ENCODE measurements at places on chromosomes 13 and 19.
A peak's percentile ranks its signal among the peaks of the same experiment; 100 is the strongest.

- no peak for DNase-seq
Measured at GRCh38 chr19:18607226-18608101, 865 bp upstream of the CRLF1 start.

DNA sequence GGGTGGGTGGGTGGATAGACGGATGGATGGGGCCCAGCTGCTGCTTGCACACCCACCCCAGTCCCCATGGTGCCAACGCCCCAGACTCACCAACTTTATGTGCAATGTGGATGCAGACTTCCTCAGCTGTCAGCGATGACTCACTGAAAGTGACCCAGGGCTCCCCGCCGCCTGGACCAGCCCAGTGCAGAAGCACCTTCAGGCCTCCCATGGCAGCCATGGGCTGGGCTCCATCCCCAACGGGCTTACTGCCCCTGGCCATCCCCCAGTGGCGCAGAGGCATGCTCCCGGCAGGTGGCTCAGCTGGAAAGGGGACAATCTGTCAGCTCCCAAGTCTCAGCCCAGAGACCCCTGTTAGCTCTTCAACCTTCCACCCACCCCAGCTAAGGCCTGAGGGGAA lies 2.2 kb downstream of the TYK2 start:
- DNase-seq, result no peak

DNA sequence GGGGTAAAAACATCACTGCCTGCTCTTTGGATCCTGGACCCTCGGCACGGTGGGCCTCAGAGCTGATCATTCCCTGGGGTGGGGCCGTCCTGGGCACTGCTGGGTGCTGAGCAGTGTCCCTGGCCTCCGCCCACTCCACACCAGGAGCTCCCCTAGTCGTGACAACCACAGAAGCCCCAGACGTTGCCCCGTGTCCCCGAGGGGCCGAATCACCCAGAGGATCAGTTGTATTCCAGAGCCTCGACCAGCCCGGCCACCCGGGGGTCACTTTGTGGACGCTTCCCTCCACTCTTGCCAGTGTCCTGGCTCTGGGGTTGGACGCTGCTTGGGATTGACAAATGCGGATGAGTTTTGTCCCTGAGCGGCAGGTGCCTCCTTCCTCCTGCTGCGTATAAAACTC lies 10.2 kb downstream of the C2CD4C start:
- no peak for DNase-seq

DNA sequence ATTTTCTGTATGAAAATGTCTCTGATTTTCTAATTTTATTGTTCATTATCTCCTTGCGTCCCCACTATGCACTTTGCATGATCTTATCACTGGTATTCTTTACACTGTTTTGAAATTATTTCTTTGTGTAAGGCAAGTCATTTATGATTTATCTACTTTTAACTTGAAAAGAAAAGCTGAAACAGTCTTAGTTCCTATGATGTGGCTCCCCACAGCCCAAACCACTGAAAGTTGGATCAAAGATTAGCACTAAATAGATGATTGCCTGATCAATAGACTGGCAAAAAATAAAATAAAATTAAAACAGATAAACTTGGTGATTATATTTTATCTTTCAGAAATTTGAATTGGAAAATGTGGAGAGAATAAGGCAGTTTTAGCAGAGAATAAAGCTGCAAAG lies 1101.9 kb downstream of the PCDH9 start:
- no peak for DNase-seq

GRCh38 chr13:99311748-99312492 lies 4.7 kb upstream of the GPR183 start:
- DNase-seq, result no peak

GRCh38 chr13:40206241-40207000 lies 460.0 kb downstream of the FOXO1 start:
- peak; percentile 71 for DNase-seq

DNA sequence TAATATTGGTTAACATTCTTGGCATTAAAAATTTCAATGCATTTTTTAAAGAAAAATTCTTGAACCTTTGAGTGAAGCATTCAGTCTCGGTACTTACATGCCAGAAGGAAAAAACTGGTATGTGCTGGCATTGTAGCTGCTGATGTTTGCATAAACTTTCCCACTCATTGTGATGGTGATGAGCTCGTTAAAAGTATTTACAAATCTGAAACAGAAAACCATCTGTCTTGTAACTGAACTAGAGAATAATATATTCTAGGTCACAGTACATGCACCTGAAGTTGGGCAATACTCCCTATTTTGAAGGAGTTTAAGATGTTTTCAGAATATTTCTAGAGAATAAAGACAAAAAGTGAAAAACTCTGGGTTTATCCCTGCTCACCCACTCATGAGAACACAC lies 64.1 kb downstream of the SLC15A1 start:
- DNase-seq, result no peak

Data from retinal pigment epithelial cell (primary cell).